ENCODE measurements at places on chromosomes 3 and 15. TPM values are rescaled to one million over a fixed set of nuclear protein-coding genes. Genes with fewer than 3 reads are reported as not detected.

DNA sequence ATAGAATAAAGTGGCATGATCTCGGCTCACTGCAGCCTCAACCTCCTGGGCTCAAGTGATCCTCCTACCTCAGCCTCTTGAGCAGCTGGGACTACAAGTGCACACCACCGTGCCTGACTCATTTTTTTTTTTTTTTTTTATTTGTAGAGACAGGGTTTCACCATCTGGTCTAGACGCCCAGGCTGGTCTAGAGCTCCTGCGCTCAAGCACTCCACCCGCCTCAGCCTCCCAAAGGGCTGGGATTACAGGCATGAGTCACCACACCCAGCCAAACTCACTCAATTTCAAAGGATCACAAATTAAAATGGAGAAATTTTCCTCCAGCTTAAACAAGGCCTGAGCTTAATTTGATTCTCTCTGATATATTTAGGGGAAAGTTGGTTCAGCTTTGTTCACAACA is 27.3 kb upstream of the NMB start:
- no peak for DNase-seq
- no peak overlapping the region for H3K4me3 ChIP-seq
- H3K36me3 ChIP-seq = no peaks in the 10 kb centered on the region
- H3K4me1 ChIP-seq = no peaks in the 10 kb centered on the region
- no peaks in the 10 kb centered on the region for H3K27me3 ChIP-seq

The ATG7 gene
- total RNA-seq = 86.0 TPM

- no peaks in the 10 kb centered on the region for H3K36me3 ChIP-seq
- DNase-seq = no peak
- H3K27ac ChIP-seq = no peak overlapping the region
- H3K4me1 ChIP-seq = no peaks in the 10 kb centered on the region
- no peak overlapping the region for H3K4me3 ChIP-seq
These were observed 52.6 kb upstream of the CP start for GRCh38 chr3:149274220-149274619.

The ROBO2 gene
- total RNA-seq = 23.3 TPM

All from testis (tissue), 5 donors.